ENCODE measurements at places on chromosomes 11 and 22.

GRCh38 chr11:57871231-57871630, 109.6 kb downstream of the CTNND1 start:
- no peak for DNase-seq

DNA sequence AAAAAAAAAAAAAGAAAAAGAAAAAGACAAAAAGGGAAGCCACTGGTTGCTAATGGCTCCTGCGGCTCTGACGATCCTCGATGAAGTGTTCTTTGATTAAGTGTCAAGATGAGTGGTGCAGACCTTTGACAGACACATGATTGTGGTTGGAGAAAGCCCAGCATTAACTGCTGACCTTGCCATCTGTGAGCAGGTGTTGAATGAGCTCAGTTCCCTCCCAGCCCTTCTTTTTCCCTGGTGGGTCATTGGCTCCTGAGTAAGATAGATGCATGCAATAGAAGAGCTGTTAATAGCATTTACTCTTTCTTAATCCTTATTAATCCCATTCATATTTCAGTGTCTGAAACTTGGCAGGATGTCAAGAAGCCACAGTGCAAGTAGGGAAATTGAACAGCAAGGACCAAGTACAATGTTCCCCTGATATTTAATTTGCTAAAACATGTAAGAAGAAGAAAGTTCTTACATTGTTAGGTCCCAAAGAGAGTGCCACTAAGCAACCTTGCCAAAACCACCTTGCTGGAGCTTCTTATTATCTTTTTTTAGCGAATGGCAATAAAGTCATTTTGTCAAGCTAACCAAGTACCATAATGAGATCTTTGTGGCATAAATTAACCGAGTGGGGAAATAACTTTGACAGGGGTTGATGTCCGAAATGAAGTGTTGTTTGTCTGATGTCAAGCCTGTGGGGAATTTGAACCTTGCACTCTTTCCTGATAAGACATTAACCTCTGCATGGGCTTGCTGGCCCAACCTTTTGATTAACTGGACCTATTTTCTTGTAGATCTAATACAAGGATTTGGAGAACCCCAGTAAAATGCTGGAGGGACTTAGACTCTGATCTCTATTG, 113.7 kb downstream of the PTPRJ start:
- DNase-seq: peak; percentile 98

GRCh38 chr11:28793282-28793738, 685.1 kb downstream of the METTL15 start:
- no peak for DNase-seq

- DNase-seq: no peak
Measured at GRCh38 chr11:104624021-104624420, 274.2 kb downstream of the CASP12 start.

DNA sequence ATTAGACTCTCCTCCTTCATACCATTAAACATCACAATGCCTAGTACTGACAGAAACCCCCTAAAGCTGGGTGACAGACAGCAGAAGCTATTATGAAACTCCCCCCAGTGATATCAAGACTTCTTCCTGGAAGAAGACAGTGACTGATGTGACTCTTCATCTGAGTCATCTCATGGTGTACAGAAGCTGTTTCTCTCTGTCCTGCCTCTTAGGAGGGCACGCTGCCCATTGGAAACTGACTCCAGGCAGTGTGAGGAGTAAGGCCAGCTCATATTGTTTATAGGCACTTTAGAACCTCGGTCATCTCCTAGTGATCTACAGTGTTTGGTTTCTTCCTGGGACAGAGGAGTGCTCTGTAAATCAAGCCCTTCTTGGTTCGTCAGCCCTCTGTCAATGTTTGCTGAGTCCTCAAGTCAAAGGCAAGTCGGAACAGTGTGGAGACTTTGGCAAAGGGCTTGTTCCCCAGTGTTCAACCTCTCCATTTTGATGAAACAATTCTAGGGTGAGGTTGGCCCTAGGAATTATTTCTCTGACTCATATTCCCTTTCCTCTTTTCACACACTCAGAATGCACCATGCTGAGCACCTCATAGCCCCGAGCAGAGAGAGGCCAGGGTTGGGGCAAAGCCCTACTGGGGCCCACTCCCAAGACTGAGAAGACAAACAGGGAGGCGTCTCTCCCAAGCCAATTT, 172.5 kb upstream of the TMEM45B start:
- no peak for DNase-seq

Measured in NCI-H82 (cell line).